Stimulated activated CD4-positive, alpha-beta T cell treated with anti-CD3 and anti-CD28 coated beads, Interleukin-1b, Interleukin-23, amount 100 ng/mL, for 24 hours (primary cell): ENCODE measurements at places on chromosomes 4 and X.

DNA sequence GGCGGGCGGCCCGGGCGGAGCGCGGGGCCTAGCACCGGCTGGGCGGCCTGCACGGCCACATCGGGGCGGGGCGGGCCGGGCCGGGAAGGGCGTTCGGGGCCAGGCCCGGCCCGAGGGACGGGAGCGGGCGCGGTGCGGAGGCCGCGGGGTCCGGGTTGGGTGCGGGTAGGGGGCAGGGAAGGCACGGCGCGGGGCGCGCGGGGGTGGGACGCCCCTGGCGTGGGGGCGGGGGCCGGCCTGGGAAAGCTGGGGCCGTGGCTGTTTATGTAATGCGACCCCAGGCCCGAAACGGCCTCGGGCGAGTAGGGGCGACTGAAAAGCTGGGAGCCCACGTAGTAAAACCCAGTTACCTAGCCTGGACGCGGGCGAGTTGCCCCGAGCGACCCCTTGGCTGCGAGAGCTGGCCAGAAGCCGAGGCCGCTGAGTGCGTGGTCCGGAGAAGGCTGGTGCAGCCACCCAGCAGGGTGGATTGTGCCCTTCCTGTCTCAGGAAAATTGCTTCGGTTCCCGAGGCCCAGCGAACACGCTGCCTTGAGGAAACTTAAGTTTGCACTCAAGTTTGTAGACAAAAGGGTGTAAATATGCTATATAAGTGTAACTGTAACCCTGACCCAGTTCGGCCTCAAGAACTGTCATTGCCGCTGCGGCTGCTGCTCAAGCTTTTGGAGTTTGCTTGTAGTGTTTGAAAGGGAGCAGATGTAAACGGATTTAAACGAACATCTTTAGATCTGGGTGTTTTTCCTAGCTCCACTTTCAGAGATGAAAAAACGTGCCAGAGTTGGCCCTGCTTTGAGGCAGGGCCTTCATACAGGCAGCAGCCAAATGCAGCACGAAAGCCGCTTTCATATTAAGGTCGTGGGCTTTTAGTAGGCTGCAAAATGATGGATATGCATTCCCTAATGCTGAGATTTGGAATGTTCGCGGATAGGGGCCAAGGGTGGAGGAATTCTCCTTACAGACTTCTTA is 674 bp downstream of the SEC24B start:
- DNase-seq = no peak

DNA sequence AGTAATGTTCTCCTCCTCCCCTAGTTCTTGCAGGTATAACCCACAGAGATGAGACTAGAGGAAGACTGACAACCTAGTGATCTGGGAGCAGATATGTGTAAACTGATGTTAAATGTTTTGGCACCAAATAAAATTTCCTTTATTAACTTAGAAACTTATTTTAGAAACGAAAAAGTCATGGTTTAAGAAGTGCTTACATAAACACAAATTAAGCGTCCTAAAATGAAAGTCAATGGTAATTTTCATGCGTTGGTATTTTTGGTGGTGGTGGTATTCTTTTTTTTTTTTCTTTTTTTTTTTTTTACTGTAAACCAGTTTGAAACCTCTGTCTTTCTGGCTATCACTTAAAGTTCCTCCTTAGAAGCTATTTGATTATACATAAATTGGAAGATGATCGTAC is 1438.1 kb upstream of the TENM3 start:
- DNase-seq = no peak

GRCh38 chrX:10769195-10769594 is 148.8 kb upstream of the MID1 start:
- DNase-seq = no peak

- DNase-seq = no peak
Observed at GRCh38 chrX:87968118-87968517, 450.5 kb downstream of the KLHL4 start.

DNA sequence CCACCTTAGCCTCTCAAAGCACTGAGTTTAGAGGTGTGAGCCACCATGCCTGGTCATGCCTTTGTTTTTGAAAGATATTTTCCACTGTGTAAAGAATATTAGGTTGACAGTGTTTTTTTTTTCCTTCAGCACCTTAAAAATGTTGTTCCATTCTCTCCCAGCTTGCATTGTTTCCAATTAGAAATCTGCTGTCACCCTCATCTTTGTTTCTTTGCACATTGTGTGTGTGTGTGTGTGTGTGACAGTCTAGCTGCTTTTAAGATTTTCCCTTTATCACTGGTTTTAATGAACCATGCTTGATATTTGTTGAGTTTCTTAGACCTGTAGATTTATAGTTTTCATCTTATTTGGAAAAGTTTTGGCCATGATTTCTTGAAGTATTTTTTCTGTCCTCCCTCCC is 79.0 kb upstream of the NKX1-1 start:
- no peak for DNase-seq

DNA sequence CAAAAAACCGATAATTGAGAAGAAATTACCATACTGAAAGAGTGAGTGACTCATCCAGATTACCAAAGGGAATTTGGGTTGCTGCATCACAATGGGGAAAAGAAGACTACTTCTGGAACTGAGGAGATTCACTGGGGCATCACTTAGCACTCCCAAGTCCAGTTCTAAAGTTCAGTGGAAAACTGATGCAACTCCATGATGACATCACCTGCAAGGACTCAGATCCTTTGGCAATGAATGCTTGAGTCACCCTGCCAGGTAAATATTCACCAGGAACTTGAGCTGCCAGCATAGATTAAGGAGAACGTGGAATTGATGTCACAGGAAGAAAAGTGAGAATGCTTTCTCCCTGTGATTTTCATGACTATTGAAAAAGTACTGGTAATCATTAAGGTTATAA is 32.0 kb upstream of the SMIM10L2A start:
- no peak for DNase-seq

DNA sequence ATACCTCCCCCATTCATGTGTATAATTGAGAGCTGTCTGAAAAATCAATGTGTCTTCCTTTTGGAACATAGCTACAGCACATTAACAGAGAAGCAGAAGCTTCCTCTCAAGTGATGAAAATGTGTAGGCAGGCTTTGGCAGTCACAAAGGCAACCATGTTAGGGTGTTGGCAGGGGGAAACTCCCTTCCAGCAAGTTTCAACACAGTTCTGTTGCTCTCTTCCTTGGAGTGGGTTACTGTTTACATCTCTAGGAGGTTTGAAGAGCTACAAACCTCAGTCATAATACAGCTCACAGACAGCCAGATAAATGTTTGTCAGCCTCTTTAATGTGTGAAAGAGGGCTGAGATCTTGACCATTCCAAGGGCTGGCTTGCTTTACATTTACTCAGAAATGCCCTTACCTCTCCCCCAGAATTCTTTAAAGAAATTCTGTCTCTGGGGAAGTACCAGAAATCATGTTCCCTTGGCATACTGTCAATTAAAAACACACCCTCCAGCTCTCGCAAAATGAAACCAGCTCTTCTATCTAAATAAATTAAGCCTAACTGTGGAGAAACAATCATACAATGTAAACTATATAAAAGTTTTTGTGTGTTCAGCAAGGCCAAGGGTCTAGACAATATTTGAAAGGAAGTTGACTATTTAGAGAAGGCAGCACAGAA is 18.9 kb downstream of the ZBTB33 start:
- no peak for DNase-seq

DNA sequence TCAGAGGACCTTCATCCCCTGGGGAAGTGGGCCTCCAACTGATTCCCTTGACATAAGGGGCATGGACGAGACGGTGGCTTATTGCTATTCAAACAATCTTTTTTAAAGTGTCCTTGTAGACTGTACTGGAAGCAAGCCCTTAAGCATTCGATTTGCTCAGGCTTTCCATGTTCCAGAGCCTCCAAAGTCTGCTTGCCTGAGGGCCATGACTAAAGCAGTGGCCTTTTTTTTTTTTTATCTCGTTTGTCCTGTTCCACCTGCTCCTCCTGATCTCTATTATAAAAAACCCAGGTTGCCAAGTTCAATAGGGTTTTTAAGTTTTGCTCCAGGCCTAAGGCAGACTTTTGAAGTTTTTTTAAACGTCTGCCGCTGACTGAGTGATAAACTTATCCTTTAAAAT is 103.7 kb upstream of the AADAT start:
- no peak for DNase-seq

DNA sequence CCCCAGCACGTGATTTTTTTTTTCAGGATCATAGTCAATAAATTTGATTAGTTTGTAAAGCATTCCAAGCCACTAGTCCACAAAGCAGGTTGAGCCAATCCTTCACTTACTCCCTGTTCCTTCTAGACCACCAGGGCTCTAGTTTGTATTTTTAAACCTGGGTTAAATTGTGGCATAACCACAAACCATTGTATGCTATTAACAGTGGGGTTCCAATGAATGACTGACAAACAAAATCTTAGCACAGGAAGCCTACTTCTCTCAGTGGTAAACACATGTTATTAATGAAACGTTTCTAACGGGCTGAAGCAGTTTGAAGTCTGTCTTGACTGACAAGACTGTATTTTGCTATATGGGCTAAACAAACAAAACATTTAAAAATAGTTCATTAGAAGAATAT is 48.6 kb upstream of the GYPA start:
- no peak for DNase-seq

DNA sequence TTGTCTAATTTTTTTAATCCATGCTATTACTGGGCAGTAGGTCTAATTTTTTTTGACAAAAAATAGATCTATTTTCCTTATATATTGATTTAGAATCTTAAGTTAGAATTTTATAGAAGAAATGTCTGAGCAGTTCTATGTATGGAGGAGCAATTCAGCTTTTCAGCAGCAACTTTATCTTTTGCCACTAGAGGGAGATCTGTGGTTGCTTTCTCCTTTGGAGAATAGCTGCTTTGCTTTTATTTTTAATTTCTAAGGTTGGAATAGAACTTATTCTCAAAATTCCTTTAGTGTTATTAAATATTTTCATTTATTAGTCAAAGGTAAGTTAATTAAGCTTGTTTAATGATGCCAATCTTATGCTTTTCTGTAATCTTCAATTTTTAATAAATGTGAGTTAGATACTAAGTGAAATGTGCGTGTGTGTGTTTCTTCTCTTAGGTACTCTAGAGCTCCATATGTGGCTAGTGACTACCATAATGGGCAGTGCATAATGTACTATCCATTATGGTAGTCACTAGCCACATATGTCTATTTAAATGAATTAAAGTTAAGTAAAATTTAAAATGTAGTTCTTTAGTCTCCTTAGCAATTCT is 29.3 kb downstream of the FAM199X start:
- no peak for DNase-seq

DNA sequence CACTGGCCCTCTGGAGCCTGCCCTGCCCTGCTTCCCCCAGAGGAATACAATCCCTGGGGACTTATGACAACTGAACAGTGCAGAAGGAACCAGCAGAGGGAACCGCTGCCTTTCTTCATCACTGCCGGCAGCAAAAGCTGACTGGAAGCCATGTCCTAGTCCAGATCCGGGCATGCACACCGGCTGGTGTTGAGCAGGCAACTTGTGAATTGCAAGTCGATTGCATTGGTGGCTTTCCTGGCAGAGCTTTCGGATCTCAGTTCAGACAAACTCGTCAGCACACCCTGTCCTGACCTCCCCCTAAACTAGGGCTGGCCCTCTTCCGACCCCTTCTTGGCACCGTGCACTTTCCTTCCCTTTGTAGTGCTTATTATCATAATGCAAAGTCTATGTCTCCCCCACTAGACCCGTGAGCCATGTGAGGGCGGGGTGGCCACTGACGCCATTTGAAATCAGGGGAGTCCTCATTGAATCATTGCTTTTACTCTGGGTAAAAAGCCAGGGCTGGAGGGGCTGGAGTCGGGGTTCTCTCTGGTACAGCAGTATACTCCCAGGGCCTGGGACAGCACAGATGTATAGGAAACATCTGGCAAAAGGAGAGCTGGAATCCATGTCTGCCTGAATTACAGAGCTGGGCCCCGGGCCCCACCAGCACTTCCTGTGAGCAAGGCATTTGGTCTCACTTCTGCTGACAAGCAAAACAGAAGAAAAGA is 1.8 kb downstream of the ARHGAP4 start:
- no peak for DNase-seq

DNA sequence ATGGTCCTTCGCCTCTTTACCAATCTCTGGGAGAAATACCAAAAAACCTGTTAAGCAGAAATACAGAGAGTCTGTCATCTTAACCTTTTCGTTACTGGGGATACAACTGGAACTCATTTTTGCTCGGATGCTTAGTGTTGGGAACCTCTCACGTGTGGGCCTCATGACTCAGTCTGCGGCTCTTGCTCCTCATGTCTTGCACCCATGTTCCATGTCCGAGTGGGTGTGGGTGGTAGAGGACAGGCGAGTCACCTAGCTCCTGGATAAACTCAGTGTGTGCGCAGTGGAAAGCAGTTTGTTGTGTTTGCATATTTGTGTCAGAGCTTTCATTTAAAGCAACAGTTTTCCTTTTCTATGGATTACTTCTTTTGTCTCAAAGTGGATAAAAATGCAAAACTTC is 70.6 kb downstream of the TNIP2 start:
- no peak for DNase-seq

DNA sequence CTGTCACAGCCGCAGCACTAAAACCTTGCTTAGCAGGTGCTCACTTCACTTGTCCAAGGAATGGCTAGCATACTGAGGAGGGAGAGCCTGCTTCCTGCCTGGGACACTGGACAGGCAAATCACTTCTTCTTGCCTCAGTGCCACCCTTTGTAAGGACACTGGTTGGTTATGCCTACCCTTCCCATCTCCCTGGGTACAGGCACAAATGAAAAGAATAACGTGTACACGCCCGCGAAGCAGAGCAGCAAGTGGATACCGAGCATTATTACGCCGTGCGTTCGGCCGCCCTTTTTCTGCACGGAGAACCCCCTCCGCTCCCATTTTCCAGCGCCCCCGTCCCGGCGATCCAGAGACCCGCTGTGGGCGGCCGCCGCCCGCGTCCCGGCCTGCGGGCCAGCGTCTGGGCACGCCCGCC is 338 bp upstream of the KLHL2 start:
- no peak for DNase-seq

DNA sequence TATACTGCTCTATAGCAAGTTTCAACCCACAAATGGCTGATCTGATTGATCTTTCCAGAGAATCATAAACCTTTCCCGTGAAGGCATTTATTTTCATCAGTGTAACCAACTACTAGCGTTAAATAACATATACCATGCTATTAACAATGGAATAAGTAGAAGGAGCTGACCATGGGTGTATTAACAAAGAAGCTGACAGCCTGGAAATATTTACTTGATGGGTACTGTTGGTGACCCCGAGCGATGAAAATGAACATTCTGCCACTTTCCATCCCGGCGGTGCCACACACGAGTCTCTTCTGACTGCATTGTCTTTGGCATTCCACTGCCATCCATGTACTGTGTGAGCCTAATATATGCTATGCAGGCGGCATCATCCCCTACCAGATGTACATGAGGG is 304.4 kb downstream of the CAMK2D start:
- DNase-seq = no peak

- DNase-seq = no peak
Observed at GRCh38 chrX:17038681-17039161, 92.3 kb downstream of the REPS2 start.

- DNase-seq = no peak
Observed at GRCh38 chr4:183532821-183533220, 28.0 kb downstream of the ING2 start.

DNA sequence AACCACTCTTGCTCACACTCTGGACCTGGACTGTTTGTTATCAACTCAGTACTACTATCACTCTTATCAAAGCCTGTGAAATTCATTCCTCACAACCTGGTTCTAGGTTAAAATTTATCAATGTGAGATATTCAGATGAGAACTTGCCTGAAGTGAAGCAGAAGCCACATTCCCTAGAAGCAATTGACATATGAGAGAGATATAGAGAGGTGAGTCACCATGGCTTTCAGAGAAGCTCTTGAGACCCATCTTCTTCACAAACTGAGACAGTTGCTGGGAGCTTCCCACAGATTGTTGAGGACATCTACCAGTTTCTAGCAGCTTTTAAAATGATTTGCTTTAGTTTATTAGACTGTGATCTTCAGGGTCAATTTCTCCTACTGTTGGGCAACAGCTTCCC is 316.9 kb upstream of the TET2 start:
- no peak for DNase-seq
